ENCODE measurements at places on chromosomes 6 and 20.

GRCh38 chr20:53176134-53176533 is 204.0 kb downstream of the TSHZ2 start:
- no peak for DNase-seq

DNA sequence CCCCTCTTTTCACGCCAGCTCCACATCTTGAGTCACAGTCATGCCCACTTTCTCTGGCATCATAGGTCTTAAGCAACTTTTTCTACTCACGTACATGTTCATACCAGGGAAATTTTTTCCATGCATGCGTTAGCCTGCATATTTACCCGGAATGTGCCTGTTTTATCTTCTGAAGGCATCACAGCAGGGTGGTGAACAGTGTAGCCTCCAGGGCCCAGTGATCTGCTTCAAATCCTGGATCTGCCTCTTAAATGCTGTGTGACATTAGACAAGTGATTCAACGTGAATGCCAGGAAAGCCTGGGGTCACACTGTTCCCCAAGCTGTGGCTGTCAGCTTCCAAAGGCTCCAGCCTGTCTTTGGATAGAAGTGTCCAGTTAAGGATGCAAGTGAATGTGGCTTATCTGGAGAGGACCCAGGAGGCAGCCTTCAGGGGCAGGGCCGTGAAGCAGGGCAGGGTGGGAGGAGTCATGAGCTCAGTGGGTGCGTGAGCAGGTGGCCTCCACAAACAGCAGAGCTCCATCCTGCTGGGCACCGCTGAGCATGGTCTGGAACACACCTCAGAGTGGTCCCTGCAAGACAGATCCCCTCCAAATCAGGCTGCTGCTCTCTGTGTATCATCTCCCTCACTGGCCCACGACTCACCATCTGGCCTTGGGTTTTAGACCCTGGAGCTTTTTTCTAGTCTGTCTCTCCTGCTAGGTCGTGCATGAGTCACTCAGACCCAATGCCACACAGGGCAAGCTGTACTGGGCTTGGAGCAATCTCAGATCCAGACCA is 30.4 kb upstream of the CD93 start:
- no peak for DNase-seq

DNA sequence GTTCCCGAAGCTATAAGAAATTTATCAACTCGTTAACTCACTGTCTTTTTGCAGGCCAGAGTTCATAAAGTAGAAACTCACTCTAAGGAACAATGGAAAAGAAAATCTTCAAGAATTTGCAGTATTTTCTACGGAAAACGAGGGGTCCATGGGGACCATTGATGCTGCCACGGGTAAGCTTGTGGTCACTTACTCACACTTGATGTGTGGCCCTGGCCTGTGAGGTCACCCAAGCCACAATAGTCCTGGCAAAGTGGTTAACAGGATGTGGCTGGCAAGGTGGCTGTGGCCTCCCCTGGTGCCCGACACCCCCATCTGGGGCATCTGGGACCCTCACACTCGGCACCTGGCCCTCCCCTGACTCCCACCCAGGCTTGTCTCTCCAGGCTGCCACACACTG is 123.4 kb downstream of the C6orf118 start:
- DNase-seq = no peak

DNA sequence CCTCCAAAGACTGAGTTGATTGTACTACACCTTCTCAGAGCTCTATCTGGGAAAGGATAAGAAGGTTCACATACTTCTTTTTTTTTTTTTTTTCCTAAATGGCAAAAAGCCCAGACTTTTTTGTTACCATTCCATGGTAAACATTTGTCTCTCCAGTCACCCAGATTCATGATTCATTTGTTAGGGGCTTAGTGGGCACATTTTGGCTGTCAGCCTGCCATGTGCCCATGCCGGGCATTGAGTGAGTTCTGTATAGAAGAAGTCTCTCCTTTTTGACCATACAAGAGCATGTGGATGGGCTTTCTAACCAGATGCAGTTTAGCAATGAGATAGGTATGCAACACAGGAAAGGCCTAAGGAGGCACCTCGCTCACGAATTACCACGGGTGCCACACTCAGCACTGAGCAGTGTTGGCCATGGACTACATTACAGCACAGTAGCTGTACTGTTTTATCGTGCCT is 447.5 kb upstream of the HSF2 start:
- no peak for DNase-seq

GRCh38 chr6:127520066-127520465 is 931 bp upstream of the MTCL3 start:
- peak; percentile 39 for DNase-seq

DNA sequence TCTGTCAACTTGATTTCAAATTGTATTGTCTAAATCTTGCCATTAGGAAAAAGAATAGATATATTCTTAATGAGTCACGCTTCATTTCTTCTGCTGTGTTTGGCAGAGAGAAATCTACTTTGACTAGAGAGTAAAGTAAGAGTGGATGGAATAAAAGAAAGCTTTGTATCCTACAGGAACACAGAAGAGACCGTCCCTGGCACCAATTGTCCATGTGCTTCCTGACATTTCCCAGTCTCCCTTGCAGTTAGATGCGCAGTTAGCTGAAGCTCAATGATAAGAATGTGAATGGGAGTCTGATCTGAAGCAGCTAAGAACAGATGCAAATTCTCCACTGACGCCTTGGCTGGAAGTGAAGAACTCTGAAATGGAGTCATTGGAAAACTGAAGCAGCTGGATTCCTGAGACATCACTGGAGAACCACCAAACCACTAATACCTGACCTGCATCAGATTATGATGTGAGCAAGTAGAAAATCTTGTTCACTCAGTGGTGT is 528.2 kb upstream of the MARCKS start:
- no peak for DNase-seq

DNA sequence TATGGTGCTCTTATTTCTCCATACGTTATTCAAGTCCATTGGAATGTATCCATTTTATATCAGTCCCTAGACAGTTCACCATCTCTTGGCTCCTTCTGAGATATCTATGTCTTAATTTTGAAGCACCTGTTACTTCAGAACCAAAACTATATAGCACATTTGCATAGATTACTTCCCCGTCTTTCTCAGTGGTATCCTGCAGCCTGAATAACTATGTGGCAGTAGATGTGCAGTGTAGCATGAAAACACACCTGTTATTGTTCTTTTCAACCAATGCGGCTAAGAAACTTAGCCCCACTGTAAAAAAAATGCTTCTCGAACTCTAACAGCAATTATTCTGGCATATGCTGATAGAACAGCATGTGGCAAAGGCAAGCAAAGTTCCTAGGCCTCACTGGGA is 1184.4 kb upstream of the ADGRB3 start:
- no peak for DNase-seq

DNA sequence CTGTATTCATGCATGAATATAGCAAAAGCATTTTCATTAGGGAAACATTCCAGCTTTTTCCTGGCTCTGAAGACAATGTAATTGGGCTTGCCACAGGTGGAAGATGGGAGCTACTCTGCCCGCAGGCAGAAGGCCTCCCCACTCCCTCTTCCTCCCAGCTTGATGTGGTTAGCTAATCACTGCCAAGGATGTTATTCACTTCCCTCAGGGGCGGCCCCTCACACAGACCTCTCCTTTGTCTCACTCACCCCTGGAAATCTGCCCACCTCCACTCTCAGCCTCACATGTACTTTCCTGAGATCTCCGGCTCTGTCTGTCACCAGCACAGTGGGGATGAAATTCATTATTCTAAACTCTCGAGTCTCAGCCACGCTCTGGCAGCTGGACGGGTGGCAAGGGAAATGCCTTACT is 100.7 kb downstream of the ANKRD60 start:
- no peak for DNase-seq

DNA sequence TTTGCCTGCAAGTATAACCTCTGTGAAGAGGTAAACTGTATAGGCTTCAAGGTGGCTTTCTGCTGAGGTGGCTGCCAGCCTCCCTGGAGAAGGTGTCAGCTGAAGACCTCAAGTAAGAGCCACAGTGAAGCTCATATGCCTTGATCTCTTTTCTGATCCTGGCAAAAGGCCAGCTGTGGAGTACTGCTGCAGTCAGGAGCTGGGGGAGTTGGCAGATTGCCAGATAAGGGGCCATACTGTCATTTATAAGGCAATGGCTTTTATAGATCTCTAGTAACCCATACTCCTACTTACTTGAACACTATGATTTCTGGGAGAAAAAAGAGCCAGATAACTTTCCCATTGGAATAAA is 8.8 kb upstream of the CEP85L start:
- peak; percentile 82 for DNase-seq

DNA sequence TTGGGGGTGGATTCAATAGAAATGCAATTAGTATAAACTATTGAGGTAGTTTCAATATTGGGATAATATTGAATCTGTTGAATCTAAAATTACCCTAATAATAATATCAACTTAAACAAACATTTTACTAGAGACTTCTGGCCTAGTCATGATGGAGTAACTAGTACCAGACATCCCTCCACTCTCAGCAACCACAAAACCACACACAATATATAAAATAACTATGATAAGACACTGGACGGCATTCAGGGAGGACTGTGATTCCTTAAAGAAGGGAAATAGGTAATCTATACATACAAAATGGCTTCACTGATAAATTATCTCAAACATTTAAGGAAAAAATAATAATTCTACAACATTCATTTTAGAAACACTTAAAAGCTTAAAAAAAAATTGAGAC is 38.9 kb upstream of the TMEM14A start:
- DNase-seq = no peak
